ENCODE measurements at places on chromosomes 11 and 22.

- DNase-seq: no peak
These were observed 661.7 kb downstream of the TBC1D22A start for GRCh38 chr22:47423861-47424820.

DNA sequence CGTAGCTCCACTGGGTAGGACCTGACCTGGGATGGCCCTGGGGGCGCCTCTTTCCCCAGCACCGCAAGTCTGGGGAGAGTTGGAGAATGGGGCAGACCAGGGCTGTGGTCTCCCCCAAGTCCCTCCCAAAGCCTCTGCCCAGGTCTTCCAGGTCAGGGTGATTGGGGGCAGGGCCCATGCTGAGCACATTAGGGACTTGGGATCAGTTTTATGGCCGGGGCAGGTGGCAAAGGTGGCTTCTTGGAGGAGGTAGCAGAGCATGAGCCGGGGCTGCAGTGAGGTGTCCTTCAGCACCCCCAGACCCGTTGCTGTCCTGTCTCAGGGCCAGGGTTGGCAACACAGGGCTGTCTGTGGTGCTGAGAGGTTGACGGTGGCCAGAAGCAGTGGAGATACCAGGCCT is 6.0 kb downstream of the RELT start:
- DNase-seq: no peak

- DNase-seq: peak; percentile 10
These were observed 62.6 kb downstream of the SWAP70 start for GRCh38 chr11:9726321-9727022.

DNA sequence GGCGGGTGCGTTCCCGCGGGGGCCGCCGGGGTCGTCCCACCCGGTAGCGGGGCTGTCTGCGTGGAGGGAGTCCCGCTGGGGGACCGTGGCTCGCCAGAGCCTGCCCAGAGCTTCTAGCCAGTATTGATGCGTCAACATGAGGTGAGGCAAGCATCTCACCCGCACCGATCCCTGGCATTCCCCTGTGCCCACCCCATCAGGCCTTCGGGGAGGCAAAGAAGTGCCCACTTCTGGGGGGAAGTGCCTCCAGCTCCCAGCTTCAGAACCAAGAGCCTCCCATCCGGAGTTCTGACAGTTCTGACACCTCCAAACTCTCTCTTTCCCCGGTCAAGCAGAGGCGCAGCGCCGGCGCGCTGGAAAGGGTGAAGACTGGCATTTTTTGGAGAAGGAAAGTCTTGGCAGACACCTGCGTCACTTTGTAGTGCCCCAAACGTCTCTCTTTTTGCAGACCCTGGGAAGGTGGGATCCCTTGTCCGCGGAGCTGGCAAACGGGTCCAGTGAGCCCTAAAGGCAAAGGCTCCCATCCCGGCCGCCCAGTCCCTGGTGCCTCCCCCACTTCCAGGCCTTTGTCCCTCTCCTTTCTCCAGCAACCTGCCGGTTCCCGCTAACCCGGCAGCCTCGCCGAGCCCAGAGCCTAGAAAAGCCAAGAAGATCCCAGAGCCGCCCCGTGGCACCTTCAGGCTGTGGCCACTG is 3.2 kb upstream of the PAX6 start:
- DNase-seq: no peak

GRCh38 chr11:112159098-112160065 is 4.5 kb downstream of the IL18 start:
- no peak for DNase-seq

DNA sequence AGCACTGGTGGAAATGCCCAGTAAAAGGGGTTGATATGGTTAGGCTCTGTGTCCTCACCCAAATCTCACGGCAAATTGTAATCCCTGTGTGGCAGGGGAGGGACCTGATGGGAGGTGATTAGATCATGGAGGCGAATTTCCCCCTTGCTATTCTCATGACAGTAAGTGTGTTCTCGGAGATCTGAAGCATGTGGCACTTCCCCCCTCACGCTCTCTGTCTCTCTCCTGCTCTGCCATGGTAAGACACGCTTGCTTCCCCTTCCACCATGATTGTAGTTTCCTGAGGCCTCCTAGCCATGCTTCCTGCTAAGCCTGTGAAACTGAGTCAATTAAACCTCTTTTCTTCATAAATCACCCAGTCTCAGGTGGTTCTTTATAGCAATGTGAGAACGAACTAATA is 37.4 kb downstream of the PACSIN2 start:
- no peak for DNase-seq

DNA sequence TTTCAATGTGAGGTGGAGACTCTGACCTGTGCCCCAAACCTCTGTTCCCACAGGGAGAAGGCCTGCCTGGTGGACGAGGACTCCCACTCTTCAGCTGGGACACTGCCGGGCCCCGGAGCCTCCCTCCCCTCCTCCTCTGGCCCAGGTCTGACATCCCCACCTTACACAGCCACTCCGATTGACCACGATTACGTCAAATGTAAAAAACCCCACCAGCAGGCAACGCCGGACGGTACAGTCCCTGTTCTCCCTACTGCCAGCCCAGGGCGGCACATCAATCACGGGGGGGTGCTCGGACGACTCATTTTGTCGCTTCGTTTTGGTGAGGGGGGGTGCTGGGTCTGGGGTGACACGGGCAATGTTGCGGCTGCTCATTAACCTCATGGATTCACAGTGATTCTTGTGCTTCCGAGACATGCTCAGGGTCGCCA is 83.3 kb upstream of the SUSD2 start:
- no peak for DNase-seq

DNA sequence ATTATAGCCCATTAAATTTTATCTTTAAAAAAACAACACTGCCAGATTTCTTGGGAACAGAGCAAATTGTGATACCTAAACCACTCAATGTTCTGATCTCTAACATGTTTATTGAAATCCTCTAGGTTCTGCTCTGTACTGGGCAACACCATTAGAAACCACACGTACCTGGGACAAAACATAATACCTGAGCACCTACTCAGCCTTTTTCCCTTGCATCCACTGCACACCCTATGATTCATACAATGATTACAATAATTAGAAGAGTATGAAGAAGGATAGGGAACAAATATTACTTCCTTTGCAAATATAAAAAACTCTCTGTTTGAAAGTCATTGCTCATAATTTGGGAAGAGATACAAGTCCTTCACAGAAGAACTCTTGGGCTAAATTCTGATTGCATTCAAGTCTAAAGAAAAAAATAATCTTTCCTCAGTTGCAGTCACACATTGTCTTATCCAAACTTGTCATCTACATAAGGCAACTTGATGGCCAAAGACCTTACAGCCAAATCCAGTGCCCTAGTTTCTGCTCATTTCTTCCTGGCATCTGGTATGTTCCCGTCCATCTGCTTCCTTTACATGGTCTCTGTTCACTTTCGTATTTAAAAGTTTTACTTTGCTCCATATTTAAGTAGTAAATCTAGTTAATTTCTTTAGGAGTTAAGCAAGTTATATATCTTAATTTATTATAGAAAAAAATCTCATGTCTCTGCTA is 407.4 kb downstream of the LRRC4C start:
- DNase-seq: no peak

DNA sequence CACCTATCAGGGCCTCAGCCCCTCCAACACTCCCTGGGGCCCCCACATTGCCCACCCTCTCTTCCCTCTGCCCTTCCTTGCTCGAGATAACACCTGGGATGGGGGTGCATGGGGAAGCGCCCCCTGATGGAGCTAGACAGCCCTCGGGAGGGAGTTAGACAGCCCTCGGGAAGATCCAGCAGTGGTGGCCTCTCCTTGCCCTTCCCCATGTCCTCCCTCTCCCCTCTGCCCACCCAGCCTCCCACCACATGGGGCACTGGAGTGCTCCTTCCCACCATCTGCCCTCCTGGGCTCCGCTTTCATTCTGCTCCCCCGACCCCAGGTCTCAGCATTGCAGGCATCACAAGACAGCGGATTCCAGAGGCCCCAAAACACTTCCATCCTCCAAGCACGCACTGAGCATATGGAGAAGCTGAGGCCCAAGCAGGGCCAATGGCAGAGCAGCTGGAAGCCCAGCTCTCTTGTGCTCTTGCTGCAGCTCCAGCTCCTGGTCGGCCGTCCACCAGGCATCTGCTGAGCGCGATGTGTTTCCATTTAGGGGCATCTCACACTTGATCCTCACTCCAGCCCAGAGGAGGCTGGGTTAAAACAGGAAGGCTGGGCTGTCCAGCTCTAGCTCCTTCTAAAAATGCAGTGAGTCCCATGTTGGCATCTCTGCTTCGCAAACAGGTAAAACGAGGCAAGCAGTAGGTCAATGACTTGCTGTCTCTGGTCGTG is 65.6 kb downstream of the IGLL1 start:
- DNase-seq: no peak

DNA sequence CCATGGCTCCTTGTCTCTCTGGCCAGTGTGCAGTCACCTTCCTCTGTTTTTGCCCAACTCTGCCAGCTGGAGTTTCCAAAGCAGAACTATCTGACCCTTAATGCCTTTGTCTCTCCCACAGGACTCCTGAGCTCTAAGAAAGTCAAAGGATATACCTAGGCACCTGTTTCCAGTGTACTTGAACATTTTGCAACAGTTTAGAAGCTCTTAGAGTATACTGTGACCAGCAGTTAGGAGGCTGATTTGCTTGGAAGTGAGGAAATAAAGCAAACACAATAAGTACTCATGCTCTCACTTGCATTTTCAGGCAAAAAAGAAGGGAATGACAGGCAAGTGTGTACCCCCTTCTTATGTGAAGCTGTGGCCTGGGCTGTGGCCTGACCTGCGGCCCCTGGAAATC is 204.3 kb upstream of the PLET1 start:
- DNase-seq: no peak

DNA sequence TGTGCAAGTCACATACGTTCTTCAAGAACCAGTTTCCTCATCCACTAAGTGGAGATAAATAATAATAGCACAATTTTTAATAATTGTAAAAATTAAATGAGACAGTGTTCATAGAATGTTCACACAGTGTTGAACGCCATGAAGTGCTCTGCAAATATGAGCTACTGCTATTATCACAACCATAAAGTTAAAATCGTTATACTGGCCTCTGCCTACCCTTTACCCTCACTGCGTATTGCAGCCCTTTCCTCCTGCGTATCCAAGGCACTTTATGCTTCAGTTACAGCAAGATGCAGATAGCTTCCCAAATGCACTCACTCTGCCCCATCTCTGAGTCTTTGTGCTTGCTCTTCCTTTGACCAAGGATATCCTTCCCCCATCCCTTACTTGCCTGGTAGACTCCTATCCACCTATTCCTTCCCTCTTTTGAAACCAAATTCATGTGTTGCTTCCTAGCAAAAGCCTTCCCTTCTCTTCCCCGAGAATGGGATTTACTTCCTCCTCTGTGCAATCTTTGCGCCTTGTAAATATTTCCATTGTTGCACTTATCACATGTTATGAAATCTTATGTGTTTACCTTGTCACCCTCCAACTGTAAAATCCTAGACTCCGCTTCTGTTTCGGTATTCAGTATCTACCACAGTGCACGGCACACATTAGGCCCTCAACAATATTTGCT is 196.9 kb downstream of the ADAMTS15 start:
- DNase-seq: no peak

- no peak for DNase-seq
These were observed 24.7 kb downstream of the PAMR1 start for GRCh38 chr11:35500744-35501143.

- peak; percentile 14 for DNase-seq
These were observed 19.7 kb upstream of the MUC5AC start for GRCh38 chr11:1138097-1138496.

DNA sequence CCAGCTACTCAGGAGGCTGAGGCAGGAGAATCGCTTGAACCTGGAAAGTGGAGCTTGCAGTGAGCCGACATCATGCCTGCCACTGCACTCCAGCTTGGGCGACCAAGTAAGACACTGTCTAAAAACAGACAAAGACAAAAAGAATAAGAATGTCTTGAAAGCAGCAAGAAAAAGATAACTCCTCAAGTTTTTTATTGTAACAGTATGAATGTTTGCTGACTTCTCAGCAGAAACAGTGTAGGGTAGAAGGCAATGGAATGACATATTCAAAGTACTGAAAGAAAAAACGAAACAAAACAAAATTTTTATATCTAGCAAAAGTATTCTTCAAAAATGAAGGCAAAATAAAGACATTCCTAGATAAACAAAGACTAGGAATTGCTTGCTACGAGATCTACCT is 76.9 kb downstream of the PACS1 start:
- no peak for DNase-seq

DNA sequence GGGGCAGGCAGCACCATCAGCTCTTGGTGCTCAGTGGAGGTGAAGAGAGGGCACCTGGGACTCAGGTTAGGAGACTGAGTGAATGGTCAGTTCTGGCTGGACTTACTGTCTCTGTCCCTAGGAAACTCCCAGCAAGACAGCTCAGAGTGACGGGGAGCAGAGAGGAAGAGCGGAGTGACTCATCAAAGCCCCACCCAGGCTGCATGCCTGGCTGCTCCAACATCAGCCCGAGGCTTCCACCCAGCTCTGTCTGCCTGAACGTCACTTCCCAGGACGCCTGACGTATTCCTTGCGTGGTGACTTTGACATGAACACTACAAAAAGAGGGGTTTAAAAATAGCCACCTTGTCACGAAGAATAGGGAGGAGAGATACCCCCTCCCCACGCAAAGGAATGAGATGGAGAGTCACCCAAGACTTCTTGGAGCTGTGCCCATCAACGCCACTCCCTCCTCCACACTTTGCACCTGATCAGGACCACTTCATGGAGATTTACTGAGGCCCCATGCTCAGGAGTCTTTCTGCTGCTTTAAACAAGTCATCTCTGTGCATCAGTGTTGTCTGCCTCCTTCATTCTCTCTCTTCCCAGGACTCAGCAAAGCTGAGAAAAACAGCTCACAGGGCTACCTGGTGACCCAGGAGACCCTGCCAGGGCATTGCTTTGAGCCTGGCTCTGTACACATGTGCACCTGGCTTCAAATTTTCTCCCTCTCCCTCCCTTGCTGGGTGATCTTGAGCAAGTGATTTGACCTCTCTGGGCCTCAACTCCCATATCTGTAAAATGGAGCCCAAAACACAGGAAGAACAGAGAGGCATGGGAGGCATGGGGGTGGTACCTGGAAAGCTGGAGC is 83.1 kb downstream of the MN1 start:
- DNase-seq: peak; percentile 73

- no peak for DNase-seq
These were observed 81.9 kb downstream of the MN1 start for GRCh38 chr22:27719535-27720227.

GRCh38 chr22:40499209-40499623 is 128.8 kb downstream of the SGSM3 start:
- peak; percentile 97 for DNase-seq

GRCh38 chr11:65648997-65649493 is 11.1 kb downstream of the SIPA1 start:
- DNase-seq: no peak

GRCh38 chr11:113736323-113736722 is 30.2 kb upstream of the TMPRSS5 start:
- no peak for DNase-seq

GRCh38 chr11:44454666-44455065 is 110.8 kb upstream of the CD82 start:
- DNase-seq: no peak

GRCh38 chr22:42937164-42937843 is 77.6 kb downstream of the PACSIN2 start:
- DNase-seq: peak; percentile 51

DNA sequence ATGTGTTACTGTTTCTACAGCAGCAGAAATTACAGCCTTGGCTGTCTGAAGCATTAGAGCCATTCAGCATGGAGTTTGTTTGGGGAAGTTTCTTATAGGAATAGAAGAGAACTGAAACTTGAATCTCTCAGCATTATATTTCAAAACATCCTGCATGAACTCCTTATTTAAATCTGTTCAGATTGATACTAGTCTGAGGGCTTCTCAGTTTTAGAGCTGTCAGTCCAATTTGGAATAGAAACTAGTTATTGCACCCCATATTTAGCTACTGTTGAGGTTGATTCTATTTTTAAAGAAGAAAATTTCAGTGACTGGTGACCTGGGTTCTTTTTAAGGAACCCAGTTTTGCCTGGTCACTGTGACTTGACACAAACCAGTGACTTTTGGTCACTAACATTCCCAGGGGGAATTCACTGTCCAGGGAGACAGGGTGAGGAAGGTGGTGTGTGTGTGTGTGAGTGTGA is 126.0 kb upstream of the TTC12 start:
- no peak for DNase-seq

All from AG09309 (cell line).